Thymus (tissue), 14 donors: ENCODE measurements at places on chromosomes 6 and 20. TPM values are rescaled to one million over a fixed set of nuclear protein-coding genes. Genes with fewer than 3 reads are reported as not detected.

Gene SLC17A9
- 1.2 TPM for total RNA-seq

DNA sequence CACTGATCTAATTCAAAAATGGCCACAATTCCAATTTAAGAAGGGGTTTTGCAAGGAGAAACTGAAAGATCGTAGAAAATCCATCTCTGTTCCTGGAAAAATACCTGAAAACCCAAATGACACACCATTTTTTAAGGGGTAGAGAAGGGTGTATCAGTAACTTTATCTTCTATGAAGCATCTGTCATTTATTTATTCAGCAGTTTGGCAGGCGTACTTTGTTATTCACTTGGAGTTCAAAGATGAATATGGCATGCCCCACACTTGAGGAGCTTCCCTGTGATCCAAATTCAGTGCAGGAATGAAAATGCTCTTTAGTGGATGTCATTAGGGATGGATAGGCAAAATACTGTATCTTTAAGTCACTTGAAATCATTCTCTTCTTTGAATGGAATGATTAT, 7.2 kb downstream of the HINT3 start:
- peaks cover 12% of the 10 kb centered on the region for H3K36me3 ChIP-seq
- H3K27ac ChIP-seq: no peak overlapping the region
- no peaks in the 10 kb centered on the region for H3K4me1 ChIP-seq
- H3K27me3 ChIP-seq: no peaks in the 10 kb centered on the region

DNA sequence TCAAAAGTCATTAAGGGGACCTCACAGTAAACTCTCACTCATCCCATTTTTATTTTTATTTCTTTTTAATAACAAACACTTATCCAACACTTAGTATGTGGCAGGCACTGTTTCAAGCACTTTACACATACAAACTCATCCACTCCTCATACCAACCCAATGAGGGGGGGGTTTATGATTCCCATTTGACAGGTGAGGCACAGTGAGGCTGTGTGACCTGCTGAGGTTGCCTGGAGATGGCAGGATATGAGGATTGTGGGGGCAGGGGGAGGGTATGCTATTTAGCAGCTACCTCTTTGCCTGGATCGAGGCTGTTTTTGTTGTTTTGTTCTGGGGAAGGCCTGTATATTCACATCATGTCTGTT, 219.8 kb downstream of the KIF16B start:
- no peak for DNase-seq
- H3K27ac ChIP-seq: no peak overlapping the region
- no peaks in the 10 kb centered on the region for H3K27me3 ChIP-seq
- no peak overlapping the region for H3K4me3 ChIP-seq

GRCh38 chr6:4365686-4366085, 230.3 kb upstream of the ECI2 start:
- no peaks in the 10 kb centered on the region for H3K36me3 ChIP-seq
- no peaks in the 10 kb centered on the region for H3K4me1 ChIP-seq
- H3K27ac ChIP-seq: no peak overlapping the region
- H3K27me3 ChIP-seq: no peaks in the 10 kb centered on the region
- H3K4me3 ChIP-seq: no peak overlapping the region
- DNase-seq: no peak

GRCh38 chr20:3068986-3069900, 2.2 kb upstream of the OXT start:
- no peak overlapping the region for H3K27ac ChIP-seq
- no peaks in the 10 kb centered on the region for H3K36me3 ChIP-seq
- DNase-seq: peak; percentile 53
- peaks cover 33% of the 10 kb centered on the region for H3K27me3 ChIP-seq
- no peak overlapping the region for H3K4me3 ChIP-seq

GRCh38 chr6:44119704-44120262, 7.5 kb downstream of the MRPL14 start:
- peaks cover 8% of the 10 kb centered on the region for H3K36me3 ChIP-seq
- H3K27ac ChIP-seq: no peak overlapping the region
- no peak for DNase-seq
- H3K4me3 ChIP-seq: no peak overlapping the region
- H3K4me1 ChIP-seq: peaks cover 48% of the 10 kb centered on the region

DNA sequence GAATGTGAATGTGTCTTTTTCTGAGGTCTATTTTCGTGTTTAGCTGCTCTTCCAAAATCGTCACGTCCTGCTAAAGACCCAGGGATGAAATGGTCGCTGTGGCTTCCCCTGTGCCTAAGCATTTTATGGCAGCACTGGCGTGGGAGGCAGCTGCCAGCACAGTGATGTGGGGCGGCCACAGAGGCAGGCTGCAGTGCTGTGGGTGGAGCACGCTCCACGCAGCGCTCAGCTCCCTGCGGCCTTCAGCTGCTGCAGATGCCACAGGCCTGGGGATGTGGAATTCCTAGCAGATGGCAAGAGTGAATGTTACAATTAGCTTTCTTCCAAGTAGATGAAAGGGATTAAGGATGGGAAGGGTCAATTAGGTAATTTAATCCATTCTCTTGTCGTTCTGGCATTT, 242.6 kb downstream of the SMOC2 start:
- H3K27ac ChIP-seq: no peak overlapping the region
- H3K27me3 ChIP-seq: no peaks in the 10 kb centered on the region
- DNase-seq: no peak
- no peaks in the 10 kb centered on the region for H3K36me3 ChIP-seq
- no peaks in the 10 kb centered on the region for H3K4me1 ChIP-seq

Gene PREX1
- 12.5 TPM for total RNA-seq

Gene DPPA5
- 0.09 TPM for total RNA-seq

Gene CST1
- total RNA-seq: 2.5 TPM

- H3K27me3 ChIP-seq: no peaks in the 10 kb centered on the region
- no peak for DNase-seq
- no peaks in the 10 kb centered on the region for H3K36me3 ChIP-seq
- H3K4me3 ChIP-seq: no peak overlapping the region
- H3K27ac ChIP-seq: no peak overlapping the region
Observed at GRCh38 chr20:21670981-21671380, 34.5 kb upstream of the PAX1 start.

DNA sequence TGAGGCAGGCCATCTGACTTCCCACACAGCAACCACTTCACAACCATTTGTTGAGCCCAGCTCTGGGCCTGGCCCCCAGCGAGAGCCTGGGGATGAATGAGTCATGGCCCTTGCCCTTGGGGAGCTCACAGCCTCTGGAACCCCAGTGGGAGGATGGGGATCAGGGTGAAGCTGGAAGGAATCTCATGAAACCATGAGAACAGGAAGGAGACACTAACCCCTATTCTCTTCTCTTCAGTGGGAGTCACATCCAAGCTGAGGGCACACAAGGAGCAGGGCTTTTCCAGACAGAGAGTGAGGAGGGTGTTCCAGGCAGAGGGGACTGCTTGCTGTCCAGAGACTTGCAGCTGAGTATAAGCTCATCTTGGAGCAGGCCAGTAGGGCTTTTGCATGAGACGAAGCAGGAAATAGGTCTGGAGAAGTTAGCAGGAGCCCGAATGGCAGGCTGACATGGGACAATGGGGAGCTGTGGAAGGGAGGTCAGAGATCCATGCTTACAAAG, 7.5 kb downstream of the FOXS1 start:
- no peak for DNase-seq
- no peak overlapping the region for H3K27ac ChIP-seq
- no peak overlapping the region for H3K4me3 ChIP-seq
- no peaks in the 10 kb centered on the region for H3K27me3 ChIP-seq

DNA sequence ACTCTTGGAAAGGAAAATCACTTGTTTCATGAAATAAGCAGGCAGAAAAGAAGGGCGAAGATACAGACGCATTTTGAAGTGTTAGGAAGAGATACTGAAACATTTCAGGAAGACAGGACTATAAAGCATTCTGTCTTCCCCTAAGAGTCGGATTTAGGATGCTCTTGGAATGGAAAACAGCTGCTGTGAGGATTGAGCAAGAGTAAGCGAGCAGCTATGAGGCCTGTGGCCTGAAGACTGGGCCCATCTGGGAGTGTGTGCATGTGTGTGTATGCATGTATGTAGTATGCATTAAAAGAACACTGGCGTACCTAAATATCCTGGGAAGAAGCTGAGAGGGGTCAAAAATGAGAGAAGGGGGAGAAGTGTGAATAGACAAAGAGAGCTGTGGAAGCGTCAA, 83.6 kb downstream of the SIM1 start:
- no peak overlapping the region for H3K27ac ChIP-seq
- no peak for DNase-seq
- no peaks in the 10 kb centered on the region for H3K27me3 ChIP-seq
- H3K36me3 ChIP-seq: no peaks in the 10 kb centered on the region
- no peak overlapping the region for H3K4me3 ChIP-seq
- H3K4me1 ChIP-seq: no peaks in the 10 kb centered on the region

GRCh38 chr20:63230800-63231268, 4.9 kb upstream of the BIRC7 start:
- H3K27me3 ChIP-seq: peaks cover 90% of the 10 kb centered on the region
- no peaks in the 10 kb centered on the region for H3K4me1 ChIP-seq
- no peak for DNase-seq
- H3K27ac ChIP-seq: no peak overlapping the region
- H3K36me3 ChIP-seq: no peaks in the 10 kb centered on the region
- H3K4me3 ChIP-seq: no peak overlapping the region

- H3K4me3 ChIP-seq: no peak overlapping the region
- no peaks in the 10 kb centered on the region for H3K4me1 ChIP-seq
- no peaks in the 10 kb centered on the region for H3K27me3 ChIP-seq
- H3K36me3 ChIP-seq: no peaks in the 10 kb centered on the region
- no peak overlapping the region for H3K27ac ChIP-seq
- no peak for DNase-seq
Observed at GRCh38 chr6:127188744-127189143, 70.3 kb downstream of the RSPO3 start.

GRCh38 chr6:154479351-154479769, 31.1 kb downstream of the CNKSR3 start:
- H3K36me3 ChIP-seq: no peaks in the 10 kb centered on the region
- H3K27ac ChIP-seq: peak overlapping the region; percentile 23
- no peaks in the 10 kb centered on the region for H3K27me3 ChIP-seq
- no peak for DNase-seq
- no peaks in the 10 kb centered on the region for H3K4me1 ChIP-seq

- H3K27ac ChIP-seq: no peak overlapping the region
- DNase-seq: no peak
- H3K27me3 ChIP-seq: no peaks in the 10 kb centered on the region
- H3K36me3 ChIP-seq: no peaks in the 10 kb centered on the region
- H3K4me1 ChIP-seq: no peaks in the 10 kb centered on the region
Observed at GRCh38 chr6:22926790-22927354, 357.5 kb downstream of the HDGFL1 start.

Gene GRM1
- under 0.01 TPM for total RNA-seq

- DNase-seq: no peak
- H3K4me3 ChIP-seq: no peak overlapping the region
- no peaks in the 10 kb centered on the region for H3K27me3 ChIP-seq
- H3K4me1 ChIP-seq: no peaks in the 10 kb centered on the region
Observed at GRCh38 chr6:52550870-52551269, 26.0 kb downstream of the TRAM2 start.
